ENCODE measurements at places on chromosomes 1 and 21.

GRCh38 chr1:241972703-241973369 lies 15.3 kb downstream of the BECN2 start:
- DNase-seq, result no peak

GRCh38 chr1:29546496-29546895 lies 310.2 kb downstream of the PTPRU start:
- DNase-seq, result no peak

DNA sequence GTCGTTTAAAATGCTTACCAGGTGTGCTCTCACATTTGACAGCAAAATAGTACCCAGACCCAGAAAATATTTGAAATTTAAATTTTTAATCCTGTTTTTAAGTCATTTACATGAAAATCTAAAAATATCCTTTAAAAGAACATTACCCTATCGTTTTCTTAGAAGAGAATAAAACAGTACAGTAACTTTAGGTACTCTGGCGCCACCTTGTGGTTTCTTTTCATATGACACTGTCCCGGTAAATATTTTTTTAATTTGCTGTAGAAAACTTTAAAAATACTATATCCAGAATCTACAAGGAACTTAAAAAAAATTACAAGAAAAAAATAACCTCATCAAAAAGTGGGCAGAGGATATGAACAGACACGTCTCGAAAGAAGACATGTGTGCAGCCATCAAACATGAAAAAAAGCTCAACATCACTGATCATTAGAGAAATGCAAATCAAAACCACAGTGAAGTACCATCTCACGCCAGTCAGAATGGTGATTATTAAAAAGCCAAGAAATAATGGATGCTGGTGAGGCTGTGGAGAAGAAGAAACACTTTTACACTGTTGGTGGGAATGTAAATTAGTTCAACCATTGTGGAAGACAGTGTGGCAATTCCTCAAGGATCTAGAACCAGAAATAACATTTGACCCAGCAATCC lies 129.2 kb downstream of the RGS21 start:
- peak; percentile 75 for DNase-seq

DNA sequence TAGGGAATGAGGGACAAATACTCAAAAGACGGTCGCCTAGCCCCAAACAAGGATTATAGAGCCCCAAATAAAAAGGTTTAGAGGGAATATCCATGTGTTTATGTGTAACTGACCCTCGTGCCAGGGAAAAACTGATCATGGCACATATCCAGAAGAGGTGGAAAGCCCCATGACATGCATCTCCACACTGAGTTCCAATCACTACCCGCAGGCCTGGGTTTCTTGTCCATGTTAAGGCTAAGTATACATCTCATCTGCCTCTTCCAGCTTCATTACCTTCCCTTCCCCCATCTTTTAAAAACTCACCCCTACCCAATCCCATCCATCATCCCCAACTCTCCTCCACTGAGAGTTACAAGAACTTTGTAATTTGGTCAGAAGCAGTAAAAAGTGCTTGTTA lies 15.2 kb downstream of the GADD45A start:
- no peak for DNase-seq

DNA sequence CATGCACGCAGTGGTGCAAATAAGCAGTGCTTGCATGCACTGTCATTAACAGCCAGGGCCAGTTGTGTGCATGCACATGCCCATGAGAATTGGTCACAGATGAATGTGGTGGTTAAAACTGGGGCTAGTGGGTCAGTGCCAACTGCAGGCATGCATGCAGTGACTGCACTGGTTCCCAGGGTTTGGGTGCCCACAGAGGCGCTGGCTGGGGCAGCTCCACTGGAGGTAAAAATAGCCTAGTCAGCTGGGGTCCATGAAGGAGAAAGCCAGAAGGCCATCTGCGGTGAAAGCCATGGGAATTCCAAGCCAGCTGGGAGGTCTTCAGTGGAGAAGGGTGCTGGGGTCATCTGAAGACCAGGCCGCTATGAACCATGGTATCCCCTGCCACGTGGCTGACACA lies 70.2 kb downstream of the SLC5A9 start:
- no peak for DNase-seq

GRCh38 chr1:60049188-60049587 lies 24.4 kb downstream of the C1orf87 start:
- no peak for DNase-seq

- DNase-seq, result no peak
Observed at GRCh38 chr1:30366199-30366598, 357.2 kb downstream of the MATN1 start.

- DNase-seq, result peak; percentile 27
Observed at GRCh38 chr1:48530727-48531351, 58.8 kb upstream of the SPATA6 start.

- DNase-seq, result no peak
Observed at GRCh38 chr1:151377150-151377884, 4.8 kb upstream of the SELENBP1 start.

DNA sequence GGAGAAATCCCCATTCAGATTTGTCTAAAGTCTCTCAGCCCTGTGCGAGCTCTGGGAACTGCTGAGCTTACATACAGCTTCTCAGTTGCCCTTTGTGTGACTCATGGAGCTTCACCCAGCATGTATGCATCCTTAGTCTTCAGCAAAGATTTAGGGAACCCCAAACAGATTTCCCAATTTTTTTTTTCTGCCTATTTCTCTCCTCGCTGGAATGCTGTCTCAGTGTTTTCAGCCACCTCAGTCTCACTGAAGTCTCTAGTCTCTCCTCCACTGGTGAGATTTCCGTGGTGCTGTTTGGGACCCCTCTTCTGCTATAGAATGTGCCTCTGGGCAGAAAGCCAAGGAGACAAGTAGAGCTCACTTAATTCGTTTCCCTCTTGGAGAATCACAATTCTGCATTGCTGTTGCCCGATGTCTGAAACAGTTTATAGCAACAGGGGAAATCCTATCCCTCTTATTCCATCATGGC lies 28.1 kb upstream of the TXLNA start:
- DNase-seq, result peak; percentile 43

GRCh38 chr1:15011661-15012060 lies 141.9 kb upstream of the TMEM51 start:
- no peak for DNase-seq

DNA sequence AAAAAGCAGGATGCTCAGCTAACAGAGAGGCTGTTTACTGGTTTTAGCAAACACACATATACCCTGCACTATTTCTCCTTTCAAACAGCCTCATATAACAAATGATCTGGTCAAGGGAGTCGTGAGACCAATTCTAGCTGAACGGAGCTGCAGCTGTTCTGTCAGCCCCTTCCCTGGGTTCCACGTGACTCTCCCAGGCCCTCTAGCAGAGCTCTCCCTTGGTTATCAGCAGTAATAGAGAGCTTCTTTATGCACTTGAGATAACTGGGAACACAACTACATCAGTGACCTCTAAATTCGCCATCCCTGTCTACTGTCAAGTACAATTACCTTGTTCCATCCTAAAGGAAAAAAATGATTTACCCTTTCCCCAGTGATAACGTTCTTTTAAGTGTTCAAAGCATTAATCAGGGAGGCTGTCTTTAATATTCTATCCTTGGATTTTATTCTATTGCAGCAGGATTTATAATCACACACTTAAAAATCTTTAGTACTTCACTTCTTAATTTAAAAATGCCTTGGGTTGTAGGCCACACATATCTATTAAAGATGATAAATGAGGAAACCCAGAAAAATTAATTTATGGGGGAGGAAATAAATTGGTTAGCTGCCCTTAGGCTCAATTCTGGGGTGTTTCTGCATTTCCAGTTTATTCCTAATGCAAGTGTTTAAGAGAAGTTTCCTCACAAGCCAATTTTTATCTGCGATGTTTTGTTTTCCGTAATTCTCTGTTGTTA lies 28.2 kb downstream of the PTGER3 start:
- no peak for DNase-seq

GRCh38 chr1:231563247-231563646 lies 34.8 kb downstream of the TSNAX start:
- DNase-seq, result no peak

DNA sequence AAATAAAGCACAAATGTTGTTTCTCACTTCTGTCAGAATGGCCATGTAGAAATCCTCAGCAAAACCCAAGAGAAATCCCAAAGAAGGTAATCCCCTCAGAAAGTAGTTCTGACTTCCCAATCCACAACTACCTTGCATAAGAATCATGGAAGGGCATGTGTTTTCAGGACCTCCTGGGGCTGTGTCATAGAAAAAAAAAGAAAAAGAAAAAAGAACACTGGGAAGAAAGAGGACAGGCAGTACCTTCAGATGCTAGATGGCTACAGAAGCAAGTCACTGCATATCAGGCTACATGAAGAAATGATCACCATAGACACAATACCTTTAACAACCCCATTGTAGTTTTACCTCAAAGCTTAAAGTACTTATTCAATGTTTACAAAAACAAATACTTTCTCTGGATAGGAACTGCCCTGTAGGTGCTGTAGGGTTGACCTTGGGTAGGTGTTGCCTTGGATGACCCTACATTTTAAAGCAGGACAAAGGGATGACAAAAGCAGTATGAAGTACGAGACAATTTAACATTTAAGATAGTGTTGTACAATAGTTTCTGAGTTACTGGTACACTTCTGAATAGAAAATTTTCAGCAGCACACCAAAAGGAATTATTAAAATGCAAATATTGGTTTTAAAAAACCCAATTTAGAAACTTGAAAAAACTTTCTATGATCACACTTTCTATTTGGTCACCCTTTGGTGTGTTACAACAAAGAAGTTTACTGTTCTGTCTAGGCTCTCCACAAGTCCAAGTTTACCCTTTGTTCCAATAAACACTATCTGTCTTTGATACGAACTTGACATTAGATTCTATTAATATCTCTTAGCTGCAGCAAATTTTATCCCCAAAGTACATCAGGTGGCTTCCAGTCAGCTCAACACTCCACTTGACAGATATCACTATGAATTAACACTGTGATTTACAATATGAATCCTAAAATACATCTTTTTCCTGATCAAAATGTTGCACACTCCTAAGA lies 5.0 kb downstream of the TRIT1 start:
- no peak for DNase-seq

GRCh38 chr21:29436143-29436542 lies 137.4 kb downstream of the BACH1 start:
- no peak for DNase-seq

DNA sequence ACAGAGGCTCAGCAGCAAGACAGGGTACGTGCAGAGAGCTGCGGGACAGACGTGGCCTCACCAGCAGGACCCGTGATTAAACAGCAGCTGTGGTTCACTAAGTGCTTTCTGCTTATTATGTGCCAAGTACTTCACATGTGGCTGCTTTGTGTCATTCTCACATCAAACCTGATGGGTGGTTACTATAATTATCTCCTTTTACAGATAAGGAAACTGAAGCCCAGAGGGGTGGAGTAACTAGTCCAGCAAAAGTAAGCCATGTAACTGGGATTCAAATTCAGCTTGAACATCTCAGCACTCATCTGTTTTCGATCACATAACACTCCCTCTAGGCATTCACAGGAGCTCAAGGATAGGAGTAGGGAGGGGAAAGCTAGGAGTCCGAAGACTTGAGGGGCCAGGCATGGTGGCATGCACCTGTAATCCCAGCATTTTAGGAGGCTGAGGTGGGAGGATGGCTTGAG lies 50.8 kb upstream of the CLIC4 start:
- no peak for DNase-seq

DNA sequence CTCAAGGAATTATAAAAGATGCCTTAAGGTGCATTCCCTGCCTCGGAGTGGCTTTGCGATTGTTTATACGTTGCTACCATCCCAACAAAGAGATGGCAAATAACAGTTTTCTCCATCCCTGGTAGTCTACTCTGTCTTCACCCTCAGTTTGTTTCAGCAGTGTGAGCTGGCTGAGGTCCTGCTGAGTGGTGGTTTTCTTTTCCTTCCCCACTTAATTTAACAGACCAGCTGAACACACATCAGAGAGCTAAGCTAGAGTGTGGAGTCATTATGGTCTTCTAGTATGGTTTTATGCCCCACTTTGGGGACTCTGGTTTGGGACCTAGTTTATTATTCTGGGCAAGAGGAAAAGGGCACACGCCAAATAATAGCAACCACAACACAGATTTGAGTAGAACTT lies 2.2 kb downstream of the PIGV start:
- no peak for DNase-seq

- DNase-seq, result no peak
Observed at GRCh38 chr1:170068923-170069322, 5.6 kb downstream of the KIFAP3 start.

GRCh38 chr1:218865591-218865990 lies 308.1 kb upstream of the LYPLAL1 start:
- DNase-seq, result peak; percentile 30

DNA sequence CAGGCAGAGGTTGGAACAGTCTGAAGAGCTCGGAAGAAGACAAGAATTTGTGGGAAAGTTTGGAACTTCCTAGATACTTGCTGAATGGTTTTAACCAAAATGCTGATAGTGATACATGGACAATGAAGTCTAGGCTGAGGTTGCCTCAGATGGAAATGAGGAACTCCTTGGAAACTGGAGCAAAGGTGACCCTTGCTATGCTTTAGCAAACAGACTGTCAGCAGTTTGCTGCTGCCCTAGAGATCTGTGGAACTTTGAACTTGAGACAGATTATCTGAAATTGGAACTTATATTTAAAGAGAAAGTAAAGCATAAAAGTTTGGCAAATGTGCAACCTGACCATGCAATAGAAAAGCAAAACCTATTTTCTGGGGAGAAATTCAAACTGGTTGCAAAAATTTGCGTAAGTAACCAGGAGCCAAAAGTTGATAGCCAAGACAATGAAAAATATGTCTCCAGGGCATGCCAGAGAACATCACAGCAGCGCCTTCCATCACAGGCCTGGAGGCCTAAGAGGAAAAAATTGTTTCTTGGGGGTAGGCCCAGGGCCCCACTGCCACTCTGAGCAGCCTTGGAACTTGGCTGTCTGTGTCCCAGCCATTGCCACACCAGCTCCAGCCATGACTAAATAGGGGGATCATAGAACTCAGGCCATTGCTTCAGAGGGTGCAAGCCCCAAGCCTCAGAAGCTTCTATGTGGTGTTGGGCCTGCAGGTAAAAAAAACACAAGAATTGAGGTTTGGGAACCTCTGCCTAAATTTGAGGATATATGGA lies 675.3 kb downstream of the LTN1 start:
- no peak for DNase-seq

GRCh38 chr21:41321211-41321907 lies 4.8 kb downstream of the FAM3B start:
- no peak for DNase-seq

DNA sequence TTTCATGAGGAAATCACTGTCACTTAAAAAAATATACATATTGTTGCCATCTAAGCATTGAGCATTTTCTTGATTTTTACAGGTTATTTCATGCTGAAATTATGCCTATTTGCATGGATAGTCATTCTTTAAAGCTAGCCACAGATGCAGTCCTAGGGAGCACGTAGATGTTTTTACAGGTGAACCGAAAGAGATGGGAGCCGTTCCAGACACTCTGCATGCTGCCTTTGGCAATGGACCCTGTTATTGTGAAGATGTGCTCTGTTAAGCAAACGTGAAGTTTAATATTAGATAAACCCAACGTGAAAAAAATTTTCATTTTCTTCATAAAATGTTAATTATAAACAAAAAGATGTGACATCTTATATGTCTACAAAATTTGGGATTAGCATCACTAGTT lies 7.1 kb downstream of the PROX1 start:
- no peak for DNase-seq

DNA sequence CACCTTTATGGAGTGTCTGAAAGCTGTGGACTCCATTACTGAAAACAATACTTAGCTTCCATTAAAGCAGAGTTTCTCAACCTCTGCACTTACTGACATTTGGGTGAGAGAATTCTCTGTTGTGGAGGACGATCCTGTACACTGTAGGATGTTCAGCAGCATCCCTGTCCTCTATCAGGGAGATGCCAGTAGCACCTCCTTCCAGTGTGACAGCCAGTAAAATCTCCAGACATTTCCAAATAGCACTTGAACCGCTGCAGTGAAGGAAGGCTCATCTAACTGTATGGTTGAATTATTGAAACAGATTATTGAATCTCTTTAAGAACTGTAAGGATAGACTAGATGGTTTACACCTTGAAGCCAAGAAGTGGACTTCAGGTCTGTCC lies 3.1 kb downstream of the PRDM2 start:
- DNase-seq, result no peak

Measured in dermis blood vessel endothelial cell (primary cell).